ENCODE measurements at places on chromosomes 6 and 20.

GRCh38 chr6:89830170-89830809, 610 bp downstream of the CASP8AP2 start:
- no peak for DNase-seq

- DNase-seq: peak; percentile 13
These were observed 10.6 kb downstream of the CTCFL start for GRCh38 chr20:57514273-57514751.

GRCh38 chr6:22082218-22082617, 214.6 kb downstream of the PRL start:
- DNase-seq: no peak

DNA sequence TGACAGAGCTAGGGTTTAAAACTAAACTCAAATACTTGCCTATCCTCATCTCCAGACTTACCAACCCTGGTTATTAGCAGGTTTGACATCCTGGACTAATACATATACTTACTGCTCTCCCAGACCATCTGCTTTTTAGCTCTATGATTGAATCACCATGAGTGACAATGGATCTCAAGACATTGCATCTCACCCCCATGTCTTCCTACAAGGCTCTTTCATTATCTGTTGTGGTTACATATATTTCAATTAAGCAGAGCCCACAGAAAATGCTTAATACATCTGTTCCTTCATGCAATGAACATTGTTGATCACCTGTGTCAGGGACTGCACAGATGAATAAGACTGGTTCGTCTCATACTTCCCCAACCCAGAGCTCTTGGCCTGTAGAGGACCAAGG, 19.4 kb downstream of the SAMD3 start:
- DNase-seq: no peak

GRCh38 chr6:32947552-32948465, 5.1 kb downstream of the HLA-DMA start:
- DNase-seq: no peak

GRCh38 chr6:10585209-10585845, 64.2 kb downstream of the GCNT2 start:
- no peak for DNase-seq
